ENCODE measurements at places on chromosomes 11 and 22.

DNA sequence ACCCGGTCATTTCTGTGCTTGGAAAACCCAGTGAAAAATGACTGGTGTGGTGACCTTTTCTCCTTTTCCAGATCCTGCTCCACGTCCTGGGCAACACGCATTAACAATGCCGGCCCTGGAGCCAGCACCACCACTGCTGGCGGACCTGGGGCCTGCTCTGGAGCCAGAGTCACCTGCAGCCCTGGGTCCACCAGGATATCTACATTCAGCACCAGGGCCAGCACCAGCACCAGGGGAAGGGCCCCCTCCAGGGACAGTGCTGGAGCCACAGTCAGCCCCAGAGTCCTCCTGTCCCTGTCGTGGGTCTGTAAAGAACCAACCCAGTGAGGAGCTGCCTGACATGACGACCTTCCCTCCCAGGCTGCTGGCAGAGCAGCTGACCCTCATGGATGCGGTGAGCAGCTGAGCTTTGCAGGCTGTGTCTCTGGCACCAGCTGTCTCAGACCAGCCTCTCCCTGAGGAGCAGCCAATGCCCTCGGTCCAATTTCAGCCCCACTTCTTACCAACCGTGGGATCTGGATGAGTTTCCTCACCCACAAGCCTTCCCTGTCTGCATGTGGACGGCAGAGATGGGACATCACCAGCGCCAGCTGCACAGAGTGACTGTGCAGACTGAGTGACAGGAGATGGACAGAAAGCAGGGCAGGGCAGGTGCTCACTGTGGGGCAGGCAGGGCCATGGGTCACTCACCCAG is 1.9 kb downstream of the RGL4 start:
- no peak for DNase-seq

GRCh38 chr11:29119116-29119515 is 897.7 kb downstream of the KCNA4 start:
- no peak for DNase-seq

DNA sequence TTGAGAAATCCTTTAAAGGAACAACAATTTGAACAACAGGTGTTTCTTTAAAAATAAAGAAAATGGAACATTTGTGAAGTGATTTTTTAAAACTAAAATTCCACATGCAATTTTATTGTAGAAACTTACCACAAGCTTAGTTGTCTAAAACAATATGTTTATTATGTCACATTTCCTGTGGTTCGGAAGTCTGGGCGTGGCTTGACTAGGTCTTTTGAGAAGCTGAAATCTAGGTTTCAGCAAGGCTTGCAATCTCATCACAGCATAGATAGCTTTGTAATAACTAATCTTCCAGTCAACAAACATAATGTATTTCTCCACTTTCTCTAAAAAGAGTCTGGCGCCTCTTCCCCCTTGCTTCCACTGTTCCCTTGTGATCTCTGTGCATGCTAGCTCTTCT is 27.0 kb downstream of the MS4A6A start:
- no peak for DNase-seq

DNA sequence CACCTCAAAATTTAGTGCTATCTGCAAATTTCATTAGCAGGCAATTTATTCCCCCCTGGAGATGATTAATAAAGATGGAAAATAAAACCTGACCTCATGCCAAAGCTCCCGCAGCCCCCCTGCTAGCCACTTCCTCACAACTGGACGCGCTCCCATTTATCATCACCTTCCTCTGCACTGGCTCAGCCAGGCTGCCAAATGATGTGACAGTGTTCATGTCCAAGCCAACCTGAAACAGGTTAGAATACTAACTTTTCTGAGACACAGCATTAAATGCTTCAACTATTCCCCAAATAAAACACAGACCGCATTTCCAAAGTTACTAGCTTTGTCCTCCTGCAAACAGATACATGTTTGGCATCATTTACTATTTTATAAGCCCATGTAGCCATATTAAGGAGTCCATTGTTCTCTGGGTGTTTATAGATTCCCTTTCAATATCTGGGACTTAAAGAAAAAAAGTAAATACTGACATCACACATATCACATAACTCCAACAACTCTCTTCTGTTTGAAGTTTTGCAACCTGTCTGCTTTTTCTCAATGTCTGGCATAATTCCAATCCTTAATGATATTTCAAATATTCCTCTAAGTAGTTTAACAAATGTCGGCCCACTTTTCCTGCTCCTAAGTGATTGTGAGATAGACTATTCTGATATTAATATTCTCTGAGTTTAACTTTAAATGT is 829.7 kb upstream of the FAT3 start:
- DNase-seq, result no peak

DNA sequence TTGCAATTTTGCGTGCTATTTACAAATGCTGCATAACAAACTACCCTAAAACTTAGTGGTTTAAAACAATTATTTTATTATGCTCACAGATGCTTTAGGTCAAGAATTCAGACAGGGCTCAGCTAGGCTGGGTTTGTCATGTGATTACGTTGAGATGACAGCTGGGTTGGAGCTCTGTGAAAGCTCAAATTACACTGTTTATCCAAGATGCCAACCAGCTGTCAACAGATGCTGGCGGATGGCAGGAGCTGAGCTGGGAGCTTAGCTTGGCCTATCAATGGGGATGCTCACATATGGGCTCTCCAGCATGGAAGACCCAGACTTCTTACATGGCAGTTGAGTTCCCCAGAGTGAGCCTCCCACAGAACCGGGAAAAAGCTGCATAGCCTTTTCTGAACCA is 62.7 kb downstream of the STK33 start:
- DNase-seq, result no peak

GRCh38 chr11:80103142-80103859 is 662.5 kb upstream of the TENM4 start:
- no peak for DNase-seq

- peak; percentile 98 for DNase-seq
Measured at GRCh38 chr11:65110354-65110861, 1.3 kb upstream of the TM7SF2 start.

DNA sequence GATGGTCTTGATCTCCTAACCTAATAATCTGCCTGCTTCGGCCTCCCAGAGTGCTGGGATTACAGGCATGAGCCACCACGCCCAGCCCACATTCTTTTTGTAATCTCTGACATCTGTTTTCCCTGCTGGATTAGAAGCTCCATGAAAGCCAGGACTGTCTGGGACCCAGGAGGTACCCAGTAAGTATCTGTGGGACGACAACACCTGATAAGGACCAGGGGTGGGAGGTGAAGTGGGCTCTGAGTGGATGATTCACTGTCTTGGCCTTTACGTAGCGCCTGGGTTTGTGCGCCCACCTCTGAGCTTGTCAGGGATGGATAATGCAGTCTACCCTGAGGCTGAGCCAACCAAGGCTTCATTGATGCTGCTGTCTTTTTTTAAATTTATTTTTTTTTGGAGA is 118.8 kb downstream of the ABTB2 start:
- DNase-seq, result no peak

GRCh38 chr11:72026090-72026489 is 27.4 kb downstream of the IL18BP start:
- no peak for DNase-seq

DNA sequence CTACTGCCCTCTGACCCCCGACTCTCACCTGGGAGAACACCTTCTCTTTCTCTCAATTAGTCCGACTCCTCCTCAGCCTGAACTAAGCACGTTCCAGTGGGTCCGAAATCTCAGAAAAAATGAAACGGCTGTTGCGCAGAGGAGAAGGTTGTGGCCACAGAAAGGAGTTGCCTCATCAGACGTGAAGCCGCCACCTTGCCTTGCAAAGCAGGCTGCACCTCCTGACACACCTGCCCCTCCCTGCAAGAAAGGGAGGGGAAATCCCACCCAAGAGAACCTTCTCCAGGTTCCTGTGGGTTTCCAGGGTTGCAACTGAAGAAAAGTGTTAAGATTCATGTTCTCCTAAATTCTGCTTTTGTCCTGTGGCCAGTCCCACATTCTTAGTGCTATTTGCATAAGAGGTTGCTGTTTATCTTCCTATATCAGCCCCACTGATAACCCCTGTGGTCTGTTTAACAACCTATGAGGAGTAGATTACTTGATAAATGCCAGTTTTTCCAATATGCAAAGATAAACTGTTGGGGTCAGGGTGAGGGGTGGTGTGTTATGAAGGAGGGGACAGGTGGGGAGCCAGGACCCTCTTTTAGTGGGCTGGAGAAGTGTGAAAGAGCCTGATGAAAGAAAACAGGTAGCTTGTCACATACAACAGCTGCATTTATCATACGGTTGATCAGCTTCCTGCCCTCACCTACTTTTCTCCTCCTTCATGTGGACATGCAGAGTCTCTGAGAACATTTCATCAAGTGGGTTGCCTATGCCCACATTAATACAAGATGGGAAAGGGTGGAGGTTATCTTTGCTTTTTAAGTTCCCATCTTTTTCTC is 18.2 kb downstream of the ZBTB16 start:
- no peak for DNase-seq

GRCh38 chr11:44311339-44312261 is 1.7 kb upstream of the ALX4 start:
- no peak for DNase-seq

GRCh38 chr22:42780070-42780540 is 59.4 kb upstream of the A4GALT start:
- peak; percentile 27 for DNase-seq

DNA sequence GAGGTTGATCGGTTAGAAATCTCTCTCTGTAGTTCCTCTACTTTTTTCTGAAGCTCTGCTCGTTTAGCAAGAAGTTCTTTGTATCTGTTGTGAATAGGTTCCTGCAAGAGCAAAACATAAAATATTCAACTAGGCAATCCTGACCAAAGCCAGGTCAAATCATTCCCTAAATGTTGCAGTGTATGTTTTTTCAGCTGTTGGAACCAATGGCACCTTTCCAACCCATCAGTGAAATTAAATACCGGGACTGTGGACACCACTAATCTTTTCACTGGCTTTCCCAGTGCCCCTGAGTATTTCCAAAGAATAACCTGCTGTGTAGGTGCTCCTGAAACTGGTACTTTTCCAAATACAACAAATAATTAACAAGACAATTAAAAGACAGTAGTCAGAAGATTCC is 45.1 kb downstream of the CEP57 start:
- no peak for DNase-seq

DNA sequence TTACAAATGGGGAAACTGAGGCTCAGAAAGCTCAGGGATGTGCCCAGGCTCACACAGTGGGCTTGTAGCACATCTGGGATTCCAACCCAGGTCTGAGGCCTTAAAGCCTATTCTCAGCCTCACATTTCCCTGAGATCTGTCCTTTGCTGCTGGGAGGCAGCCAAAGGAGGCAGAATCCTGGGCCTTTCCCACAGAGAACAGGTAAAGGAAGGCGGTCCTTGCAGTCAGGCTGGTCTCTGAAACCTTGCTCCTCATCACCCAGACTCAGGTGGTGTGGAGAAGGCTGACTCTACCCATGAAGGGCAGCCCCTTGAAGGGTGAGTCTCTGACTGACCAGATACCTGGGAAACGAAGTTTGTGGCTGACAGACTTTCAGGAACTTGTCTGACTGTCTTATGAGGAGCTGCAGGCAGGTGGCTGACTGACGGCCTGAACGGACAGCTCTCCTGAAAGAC is 7.8 kb downstream of the SLCO2B1 start:
- DNase-seq, result no peak

GRCh38 chr11:133172349-133172748 is 360.0 kb downstream of the OPCML start:
- no peak for DNase-seq

DNA sequence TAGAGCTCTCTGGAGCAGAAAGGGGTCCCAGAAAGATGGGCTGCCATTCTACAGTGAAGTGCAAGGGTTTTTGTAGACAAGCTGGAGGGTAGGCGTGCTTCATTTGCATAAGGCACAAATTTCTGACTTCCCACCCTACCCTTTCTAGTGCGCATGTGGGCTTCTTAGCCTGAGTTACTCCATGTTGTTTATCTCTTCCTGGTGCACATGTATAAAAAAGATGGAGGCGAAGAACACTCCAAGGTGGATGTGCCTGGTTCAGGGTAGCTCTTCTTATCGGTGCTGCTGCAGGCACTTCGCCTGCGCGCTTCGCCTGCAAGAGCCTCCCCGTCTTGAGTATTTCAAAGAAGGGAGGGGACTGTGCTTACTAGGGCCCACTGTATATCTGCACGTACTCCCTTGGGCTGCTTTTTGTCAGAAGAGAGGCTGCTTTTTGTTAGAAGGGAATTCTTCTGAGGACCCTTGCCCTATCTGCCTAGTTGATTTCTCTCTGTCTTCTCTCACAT is 1047.3 kb upstream of the CNTN5 start:
- DNase-seq, result no peak

Measured in activated T-cell treated with anti-CD3 and anti-CD28 coated beads, Interleukin-2, amount 50 U/mL, for 4 hours (primary cell).